ENCODE measurements at places on chromosomes 3 and 15.

GRCh38 chr3:22555753-22556435, 647.2 kb upstream of the UBE2E2 start:
- DNase-seq = no peak

- no peak for DNase-seq
Observed at GRCh38 chr3:187049462-187050101, 89.7 kb downstream of the RPL39L start.

DNA sequence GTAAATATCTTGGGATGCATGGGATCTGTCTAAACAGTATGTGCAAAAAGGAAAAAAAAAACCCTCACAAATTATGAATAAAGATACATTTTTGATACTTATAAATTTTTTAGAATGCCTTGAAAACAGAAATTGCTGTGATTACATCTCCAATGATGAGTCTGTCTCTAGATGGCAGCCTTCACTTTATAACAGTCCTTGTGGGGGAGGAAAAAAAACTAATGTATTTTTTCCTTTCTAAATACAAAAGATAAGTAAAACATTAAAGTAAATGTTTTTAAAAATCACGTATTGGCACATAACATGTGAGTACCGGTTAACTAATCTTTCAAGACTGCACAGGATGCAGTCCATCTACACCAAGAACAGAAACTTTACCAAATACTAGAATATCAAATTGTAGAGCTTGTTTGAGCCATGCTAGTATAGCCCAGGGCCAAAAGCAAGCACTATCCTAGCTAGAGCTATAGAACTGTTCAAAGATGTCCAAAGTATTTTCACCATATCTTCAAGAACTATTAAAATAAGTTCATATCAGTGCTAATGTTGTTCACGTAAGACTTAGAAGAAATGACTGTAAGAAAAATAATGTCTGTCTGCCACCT, 206.4 kb downstream of the STAG1 start:
- no peak for DNase-seq

DNA sequence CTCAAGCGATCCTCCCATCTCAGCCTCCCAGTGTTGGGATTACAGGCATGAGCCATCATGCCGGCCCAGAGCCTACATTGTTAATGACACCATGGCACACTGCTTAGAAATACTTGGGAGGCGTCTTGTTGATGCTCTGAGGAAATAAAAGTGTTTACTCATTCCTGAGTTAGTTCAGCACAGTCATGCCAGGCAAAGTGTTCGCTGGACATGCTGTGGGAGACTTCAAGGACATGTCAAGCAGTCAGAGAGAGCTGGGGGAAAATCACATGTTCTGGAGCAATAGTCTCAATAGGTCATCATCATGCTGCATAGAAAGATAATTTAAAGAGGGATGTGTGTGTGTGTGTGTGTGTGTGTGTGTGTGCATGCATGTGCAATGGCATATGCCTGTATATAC, 37.5 kb downstream of the TTC23 start:
- no peak for DNase-seq

- DNase-seq = no peak
Observed at GRCh38 chr3:20137647-20138046, 48.4 kb downstream of the SGO1 start.

DNA sequence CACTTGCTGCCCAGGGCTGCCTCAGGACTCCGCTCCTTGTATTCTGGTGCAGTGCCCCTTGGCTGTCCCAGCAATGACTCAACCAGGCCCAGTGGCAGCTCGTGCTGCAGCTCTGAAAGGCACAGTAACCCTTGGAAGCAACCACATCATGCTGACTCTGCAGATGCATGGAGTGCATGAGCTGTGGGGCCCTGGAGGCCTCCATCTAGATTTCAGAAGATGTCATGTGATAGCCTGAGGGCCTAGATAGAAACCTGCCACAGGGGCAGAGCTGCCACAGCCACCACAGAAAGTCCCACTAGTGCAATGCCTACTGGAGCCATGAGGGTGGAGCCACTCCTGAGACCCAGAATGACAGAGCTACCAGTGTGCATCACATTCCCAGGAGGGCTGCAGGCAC, 117.1 kb upstream of the SMAD3 start:
- no peak for DNase-seq

- DNase-seq = no peak
Observed at GRCh38 chr15:63231206-63231605, 41.8 kb downstream of the RAB8B start.

DNA sequence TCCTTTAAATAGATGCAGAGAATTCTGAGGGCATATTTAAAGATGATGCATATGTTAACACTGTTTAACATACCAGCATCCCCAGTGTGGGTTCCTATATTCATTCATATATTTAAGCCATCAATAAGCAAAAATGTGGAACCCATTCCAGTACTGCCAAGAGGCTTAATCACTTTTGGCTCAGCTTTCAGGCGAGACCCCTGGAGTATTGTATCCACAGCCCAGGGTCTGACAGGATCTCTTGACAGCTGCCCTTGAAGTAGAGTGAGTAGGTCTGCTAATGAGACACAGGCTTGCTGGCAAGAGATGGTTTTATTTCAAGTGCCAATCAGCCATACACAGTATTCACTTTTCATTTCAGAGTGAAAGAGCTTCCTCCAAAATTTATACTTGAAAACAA, 367.3 kb downstream of the OCA2 start:
- DNase-seq = no peak

- DNase-seq = no peak
Observed at GRCh38 chr15:88401996-88402656, 65.1 kb downstream of the MRPL46 start.

DNA sequence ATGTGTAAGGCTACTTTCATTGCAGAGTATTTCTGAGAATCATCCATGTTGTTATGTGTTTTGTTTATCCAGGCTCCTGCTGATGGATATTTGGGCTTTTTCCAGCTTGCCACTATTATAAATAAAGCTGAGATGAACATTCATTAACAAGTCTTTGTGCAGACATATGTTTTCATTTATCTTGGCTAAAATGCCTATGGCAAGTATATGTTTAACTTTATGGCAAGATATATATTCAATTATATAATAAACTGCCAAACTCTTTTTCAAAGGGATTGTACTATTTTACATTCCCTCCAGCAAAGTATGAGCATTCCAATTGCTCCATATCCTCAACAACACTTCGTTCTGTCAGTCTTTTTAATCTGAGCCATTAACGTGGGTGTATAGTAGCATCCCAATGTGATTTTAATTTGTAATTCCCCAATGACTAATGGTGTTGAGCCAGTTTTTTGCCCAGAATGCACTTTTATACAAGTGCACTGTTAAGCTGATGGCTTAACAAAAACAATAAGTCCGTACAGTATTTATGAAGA, 452.4 kb downstream of the SHQ1 start:
- DNase-seq = no peak

DNA sequence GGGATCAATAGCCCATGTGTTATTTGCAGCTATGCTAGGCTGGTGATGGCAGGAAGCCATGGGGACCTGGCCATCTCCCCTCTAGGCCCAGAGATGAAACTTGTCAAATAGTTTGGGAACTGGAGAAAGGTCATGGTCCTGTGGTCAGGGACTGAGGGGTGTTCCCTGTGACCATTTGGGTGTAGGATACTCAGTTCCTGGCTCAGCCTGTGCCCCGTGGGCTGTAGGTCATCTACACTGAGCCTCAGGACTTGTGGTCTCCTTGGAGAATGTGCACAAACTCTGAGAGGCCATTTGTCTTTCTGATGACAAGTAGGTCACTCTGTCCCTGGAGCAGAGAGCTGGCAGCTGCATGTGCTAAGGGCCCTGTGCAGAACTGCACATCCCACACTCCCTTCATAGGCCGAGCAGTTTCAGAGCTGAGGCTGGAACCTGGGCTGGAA, 17.5 kb downstream of the GASK1A start:
- DNase-seq = no peak

DNA sequence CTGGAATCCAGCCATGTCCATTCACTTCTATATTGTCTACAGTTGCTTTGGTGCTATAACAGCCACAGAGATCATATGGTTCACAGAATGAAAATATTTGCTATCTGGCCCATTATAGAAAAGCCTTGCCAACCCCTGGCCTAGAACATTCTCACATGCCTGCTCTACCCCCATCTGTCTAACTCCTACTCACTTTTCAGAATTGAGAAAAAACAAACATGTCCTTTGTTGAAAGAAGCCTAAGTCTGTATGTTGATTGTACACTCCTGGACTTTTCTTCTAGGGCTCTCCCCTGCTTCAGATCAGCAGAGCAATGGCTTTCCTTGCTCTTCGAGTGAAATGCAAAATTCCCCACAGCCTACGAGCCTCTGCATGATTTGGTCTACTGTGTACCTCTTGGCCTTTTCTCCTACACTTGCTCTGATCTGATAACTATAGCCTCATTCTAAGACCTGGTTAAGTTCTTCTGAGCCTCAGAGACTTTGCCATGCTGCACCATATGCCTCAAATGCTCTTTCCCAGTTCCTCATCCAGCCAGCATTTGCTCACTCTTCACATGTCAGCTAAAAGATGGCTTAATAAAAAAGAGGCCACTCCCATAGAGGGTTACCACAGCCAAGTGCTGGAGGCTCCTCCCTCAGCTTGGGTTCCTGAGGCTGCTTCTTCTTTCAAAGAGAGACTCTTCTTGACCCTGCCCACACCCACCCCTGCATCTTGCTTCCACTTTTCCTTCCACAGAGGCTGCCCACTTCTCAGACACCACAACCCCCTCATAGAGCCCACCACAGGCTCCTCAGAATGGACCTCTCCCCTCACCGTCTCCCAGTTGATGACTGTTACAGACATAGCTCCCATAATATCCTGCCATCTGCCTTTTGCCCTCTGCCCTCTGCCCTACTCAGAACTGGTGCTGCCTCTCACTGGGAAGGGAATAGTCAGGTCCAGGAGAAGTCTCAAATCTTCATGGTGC, 22.9 kb upstream of the DCLK3 start:
- no peak for DNase-seq

DNA sequence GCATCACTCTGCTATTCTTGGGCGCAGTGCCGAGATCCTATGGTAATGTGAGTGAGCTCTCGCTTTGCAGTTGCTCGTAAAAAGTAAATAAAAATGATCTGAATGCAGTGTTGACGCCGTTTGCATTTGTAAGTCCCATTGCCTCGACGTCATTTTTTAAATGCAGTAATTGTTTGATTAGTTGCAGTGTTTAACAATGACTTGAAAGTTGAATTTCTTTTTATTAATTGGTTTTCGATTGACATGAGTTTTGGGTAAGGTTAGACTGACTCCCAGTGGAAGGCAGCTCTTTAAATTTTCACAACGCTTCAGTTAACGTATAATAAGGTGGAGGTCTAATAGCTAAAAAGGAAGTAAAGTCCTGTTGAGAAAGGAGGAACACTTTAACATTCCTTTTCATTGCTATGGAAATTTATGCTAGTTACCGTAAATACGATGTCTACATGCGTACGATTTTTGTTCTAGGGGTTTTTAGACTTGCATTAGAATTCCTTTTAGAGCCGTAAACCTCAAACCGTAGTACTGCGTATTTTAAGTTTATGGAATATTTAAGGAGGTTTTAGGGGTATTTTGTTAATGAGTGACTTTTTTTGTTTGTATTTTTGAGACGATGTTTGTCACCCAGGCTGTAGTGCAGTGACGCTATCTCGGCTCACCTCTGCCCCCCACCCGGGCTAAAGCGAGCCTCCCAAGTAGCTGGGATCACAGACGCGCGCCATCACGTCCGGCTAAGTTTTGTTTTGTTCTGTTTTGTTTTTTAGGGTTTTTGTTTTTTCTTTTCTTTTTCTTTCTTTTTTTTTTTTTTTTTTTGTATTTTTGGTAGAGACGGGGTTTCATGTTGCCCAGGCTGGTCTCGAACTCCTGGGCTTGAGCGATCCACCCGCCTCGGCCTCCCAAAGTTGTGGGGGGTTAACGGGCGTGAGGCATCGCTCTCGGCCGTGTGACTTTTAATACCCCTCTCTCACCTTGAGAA, 1.4 kb downstream of the MORF4L1 start:
- no peak for DNase-seq

GRCh38 chr3:73409138-73409763, 215.5 kb downstream of the PDZRN3 start:
- DNase-seq = no peak

DNA sequence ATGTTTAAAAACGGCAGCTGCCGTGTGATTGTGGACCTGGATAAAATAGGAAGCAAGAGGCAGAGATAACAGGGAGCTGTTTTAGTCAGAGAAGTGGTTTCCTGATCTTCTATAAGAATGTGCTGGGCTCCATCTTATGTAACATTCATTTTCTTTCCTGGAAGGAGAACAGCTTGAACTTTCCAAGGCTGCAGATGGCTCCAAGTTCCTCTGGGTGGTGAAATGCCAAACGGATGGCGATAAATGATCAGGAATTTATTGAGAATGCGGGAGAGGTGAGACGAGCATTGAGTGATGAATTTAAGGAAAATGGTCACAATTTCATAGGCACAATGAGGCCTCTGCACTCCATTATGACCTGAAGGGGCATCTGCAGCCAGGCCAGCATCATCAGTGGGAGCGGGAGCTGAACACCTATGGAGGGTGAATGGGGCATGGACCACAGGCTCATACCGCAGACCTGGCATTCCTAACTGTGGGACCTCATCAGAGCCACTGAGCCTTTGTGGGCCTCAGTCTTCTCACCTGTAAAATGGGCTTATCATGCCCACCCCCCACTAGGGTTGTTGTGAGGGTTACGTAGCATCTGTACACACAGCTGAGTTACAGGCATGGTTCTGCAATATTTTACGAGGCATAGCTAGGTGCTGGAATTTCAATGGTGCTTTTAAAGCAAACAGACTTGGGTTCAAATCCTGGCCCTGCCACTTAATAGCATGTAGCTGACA, 17.1 kb downstream of the MGLL start:
- no peak for DNase-seq

- no peak for DNase-seq
Observed at GRCh38 chr3:196962930-196963630, 5.6 kb downstream of the PIGZ start.

- peak; percentile 56 for DNase-seq
Observed at GRCh38 chr15:80776420-80777045, 2.6 kb upstream of the CEMIP start.

GRCh38 chr3:102348904-102349303, 85.9 kb upstream of the ZPLD1 start:
- DNase-seq = no peak

DNA sequence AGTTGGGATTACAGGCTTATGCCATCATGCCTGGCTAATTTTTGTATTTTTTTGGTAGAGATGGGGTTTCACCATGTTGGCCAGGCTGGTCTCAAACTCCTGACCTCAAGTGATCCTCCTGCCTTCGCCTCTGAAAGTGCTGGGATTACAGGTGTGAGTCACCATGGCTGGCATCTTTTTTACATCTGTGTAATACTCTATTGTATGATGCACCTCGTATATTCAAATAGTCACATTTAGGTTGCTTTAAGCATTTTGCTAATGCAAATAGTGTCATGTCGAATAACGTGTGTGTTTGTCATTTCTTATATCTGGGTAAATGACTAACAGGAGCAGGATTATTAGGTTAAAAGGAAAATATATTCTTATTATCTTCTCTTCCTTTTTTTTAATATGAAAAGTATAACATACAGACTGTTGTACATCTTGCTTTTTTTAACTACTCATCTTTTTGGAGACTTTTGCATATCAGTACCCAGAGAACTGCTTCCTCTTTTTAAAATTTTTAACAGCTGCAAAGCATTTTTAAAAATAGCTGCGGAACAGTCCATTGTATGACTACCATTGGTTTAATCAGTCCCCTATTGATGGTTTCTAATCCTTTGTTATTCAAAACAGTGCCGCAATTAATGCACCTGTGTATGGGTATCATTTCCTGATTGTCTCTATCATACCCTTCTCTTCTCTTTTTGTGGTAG, 13.4 kb downstream of the SCAMP5 start:
- no peak for DNase-seq
